ENCODE measurements at places on chromosomes 7 and 10. TPM values are rescaled to one million over a fixed set of nuclear protein-coding genes. Genes with fewer than 3 reads are reported as not detected.

Gene ACBD7
- polyA plus RNA-seq, result 5.0 TPM

Gene CHAT
- polyA plus RNA-seq, result not detected

Gene AKR1C4
- polyA plus RNA-seq, result not detected

Gene IQUB
- polyA plus RNA-seq, result 4.4 TPM

Gene MSANTD7
- polyA plus RNA-seq, result 17.8 TPM

Gene ARHGAP21
- polyA plus RNA-seq, result 75.5 TPM

Gene SORCS1
- polyA plus RNA-seq, result 9.9 TPM

Gene SLC25A13
- polyA plus RNA-seq, result 44.0 TPM

Gene VAX1
- not detected for polyA plus RNA-seq

Gene ST8SIA6
- 1.2 TPM for polyA plus RNA-seq

Gene SLC13A1
- 28.3 TPM for polyA plus RNA-seq

Gene PALD1
- polyA plus RNA-seq, result 12.7 TPM

Gene VPS37D
- polyA plus RNA-seq, result 19.4 TPM

Gene FAM237B
- 0.33 TPM for polyA plus RNA-seq

Gene NCF1
- 2.1 TPM for polyA plus RNA-seq

Gene ANKRD16
- polyA plus RNA-seq, result 10.8 TPM

Gene STRIP2
- 2.0 TPM for polyA plus RNA-seq

Gene CNTNAP2
- polyA plus RNA-seq, result 28.4 TPM

Gene NEUROG3
- polyA plus RNA-seq, result not detected

All from renal pelvis (tissue), 12 donors.